ENCODE measurements at places on chromosomes 7 and 10. TPM values are rescaled to one million over a fixed set of nuclear protein-coding genes. Genes with fewer than 3 reads are reported as not detected.

The PON1 gene
- total RNA-seq: not detected

The FLNC gene
- 81.8 TPM for total RNA-seq

The SUPV3L1 gene
- total RNA-seq: 30.0 TPM

The ASB13 gene
- 7.3 TPM for total RNA-seq

The TBRG4 gene
- total RNA-seq: 56.7 TPM

The NXPH1 gene
- total RNA-seq: not detected

The ADRB1 gene
- total RNA-seq: 0.97 TPM

The ANKRD1 gene
- total RNA-seq: 591 TPM

The STEAP4 gene
- total RNA-seq: not detected

DNA sequence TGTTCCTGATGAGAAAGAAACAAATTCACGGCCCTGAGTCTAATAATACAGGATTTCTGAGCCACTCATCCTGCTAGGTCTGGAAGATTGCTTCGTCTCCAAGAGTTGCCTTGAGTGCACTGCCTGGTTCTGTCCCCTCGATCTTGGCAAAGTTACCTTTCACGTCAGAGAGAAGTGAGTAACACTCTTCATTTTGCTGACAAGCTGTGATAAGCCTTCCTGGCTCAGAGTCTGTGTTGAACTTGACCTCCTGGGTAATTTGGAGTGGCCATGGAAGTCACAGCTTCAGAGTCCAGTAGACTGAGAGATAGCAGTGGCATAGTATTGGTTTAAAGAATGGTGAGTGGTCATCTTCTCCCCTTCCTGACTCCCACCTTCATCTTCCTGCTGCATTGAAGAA is 64.7 kb upstream of the LRGUK start:
- no peaks in the 10 kb centered on the region for H3K36me3 ChIP-seq
- no peaks in the 10 kb centered on the region for H3K27me3 ChIP-seq
- no peak overlapping the region for H3K4me3 ChIP-seq
- H3K27ac ChIP-seq: no peak overlapping the region
- no peaks in the 10 kb centered on the region for H3K4me1 ChIP-seq
- DNase-seq: no peak

DNA sequence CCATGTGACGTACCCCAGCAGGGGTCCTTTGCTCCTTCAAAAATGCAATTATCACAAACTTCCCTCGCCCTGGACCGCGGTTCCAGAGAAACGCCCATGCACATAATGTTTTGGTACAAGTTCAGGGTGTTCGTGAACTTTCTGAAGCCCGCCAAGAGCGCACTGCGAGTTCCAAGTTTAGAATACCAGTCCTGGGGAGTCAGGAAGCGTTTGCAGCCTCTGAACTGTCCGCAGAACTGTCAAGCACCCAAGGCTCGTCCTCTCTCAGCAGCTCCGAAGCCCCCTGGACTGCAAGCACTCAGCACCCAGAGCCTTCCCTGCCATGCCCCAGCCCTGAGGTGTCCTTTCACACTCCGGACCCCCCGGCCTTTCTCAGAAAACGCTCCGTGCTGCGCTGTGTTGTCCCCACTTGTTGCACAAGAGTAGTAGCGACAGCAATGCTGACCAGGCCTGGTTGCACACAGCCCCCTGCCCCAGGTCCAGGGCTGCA is 30.3 kb downstream of the CALML3 start:
- H3K27ac ChIP-seq: no peak overlapping the region
- H3K36me3 ChIP-seq: no peaks in the 10 kb centered on the region
- peaks cover 29% of the 10 kb centered on the region for H3K4me1 ChIP-seq
- H3K4me3 ChIP-seq: no peak overlapping the region
- no peaks in the 10 kb centered on the region for H3K27me3 ChIP-seq

DNA sequence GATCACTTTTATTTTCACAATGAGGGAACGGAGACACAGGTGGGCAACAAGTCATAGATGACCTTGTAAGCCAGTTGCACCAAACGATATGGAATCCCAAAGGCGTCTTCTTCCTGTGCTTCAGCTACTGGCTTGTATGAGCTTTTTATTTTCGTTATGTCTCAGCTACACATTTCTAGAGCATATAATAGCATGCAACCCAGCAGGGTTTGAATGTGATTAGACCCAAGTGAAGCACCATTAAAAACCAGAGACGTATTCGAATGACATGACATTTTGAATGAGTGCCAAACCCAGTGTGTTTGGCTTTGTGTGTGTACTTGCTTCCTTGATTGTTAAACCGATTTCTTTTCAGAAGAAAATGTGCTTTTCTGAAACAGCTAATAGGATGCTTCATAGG is 963.2 kb upstream of the CELF2 start:
- H3K36me3 ChIP-seq: no peaks in the 10 kb centered on the region
- H3K27me3 ChIP-seq: no peaks in the 10 kb centered on the region
- no peak overlapping the region for H3K27ac ChIP-seq

GRCh38 chr10:88892222-88892967 is 12.3 kb downstream of the STAMBPL1 start:
- H3K36me3 ChIP-seq: no peaks in the 10 kb centered on the region
- no peaks in the 10 kb centered on the region for H3K4me1 ChIP-seq
- no peak overlapping the region for H3K27ac ChIP-seq

- peak overlapping the region; percentile 33 for H3K27ac ChIP-seq
- H3K36me3 ChIP-seq: no peaks in the 10 kb centered on the region
- DNase-seq: peak; percentile 73
- H3K4me1 ChIP-seq: peaks cover 23% of the 10 kb centered on the region
These were observed 1.5 kb downstream of the CDK13 start for GRCh38 chr7:39951226-39952194.

DNA sequence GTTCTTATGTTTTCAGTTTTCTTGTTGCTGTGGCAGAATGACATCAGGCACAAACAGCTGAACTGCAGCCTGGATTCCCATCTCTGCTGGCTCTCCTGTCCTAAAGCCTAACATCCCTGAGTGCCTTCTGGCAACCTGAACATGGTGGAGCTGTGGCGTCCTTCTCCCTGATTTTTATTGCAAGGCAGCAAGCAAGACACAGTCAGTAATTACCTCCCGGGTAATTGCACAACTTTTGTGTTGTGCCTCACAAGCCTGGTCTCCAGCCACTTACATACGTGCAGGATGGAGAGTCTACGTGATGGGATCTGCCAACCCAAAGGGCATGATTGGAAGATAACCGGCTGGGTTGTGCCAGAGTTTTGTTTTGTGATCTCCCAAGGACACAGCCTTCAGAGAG is 116.1 kb upstream of the PARD3 start:
- no peak overlapping the region for H3K4me3 ChIP-seq
- no peaks in the 10 kb centered on the region for H3K27me3 ChIP-seq
- no peak for DNase-seq
- no peak overlapping the region for H3K27ac ChIP-seq
- no peaks in the 10 kb centered on the region for H3K4me1 ChIP-seq
- H3K36me3 ChIP-seq: no peaks in the 10 kb centered on the region

- H3K4me3 ChIP-seq: no peak overlapping the region
- H3K4me1 ChIP-seq: peaks cover 35% of the 10 kb centered on the region
- no peaks in the 10 kb centered on the region for H3K27me3 ChIP-seq
- H3K27ac ChIP-seq: peak overlapping the region; percentile 43
These were observed 22.2 kb upstream of the SRGN start for GRCh38 chr10:69065406-69066361.

DNA sequence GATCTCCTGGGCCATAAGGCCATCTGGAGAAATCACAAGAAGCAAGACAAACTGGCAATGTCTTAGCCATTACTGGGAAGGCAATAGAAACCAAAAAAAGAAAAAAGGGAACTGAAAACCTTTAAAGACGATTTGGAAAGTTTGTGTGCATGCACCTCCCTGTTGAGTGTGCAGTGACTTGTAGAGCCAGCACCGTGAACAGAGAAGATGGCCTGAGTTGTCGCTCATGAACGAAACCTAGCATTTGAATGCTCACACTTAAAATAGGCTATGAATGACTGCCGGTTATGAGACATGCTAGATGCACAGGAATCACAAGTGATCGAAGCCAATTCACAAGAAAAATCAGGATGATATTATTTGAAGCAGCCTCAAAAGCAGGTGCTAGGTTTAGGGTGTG is 151.3 kb upstream of the ADO start:
- H3K4me3 ChIP-seq: no peak overlapping the region
- H3K27ac ChIP-seq: no peak overlapping the region
- no peaks in the 10 kb centered on the region for H3K36me3 ChIP-seq
- no peaks in the 10 kb centered on the region for H3K27me3 ChIP-seq
- DNase-seq: no peak

- H3K27me3 ChIP-seq: no peaks in the 10 kb centered on the region
- no peaks in the 10 kb centered on the region for H3K36me3 ChIP-seq
- peaks cover 9% of the 10 kb centered on the region for H3K4me1 ChIP-seq
- no peak overlapping the region for H3K27ac ChIP-seq
These were observed 39.8 kb downstream of the ZEB1 start for GRCh38 chr10:31358688-31359330.

DNA sequence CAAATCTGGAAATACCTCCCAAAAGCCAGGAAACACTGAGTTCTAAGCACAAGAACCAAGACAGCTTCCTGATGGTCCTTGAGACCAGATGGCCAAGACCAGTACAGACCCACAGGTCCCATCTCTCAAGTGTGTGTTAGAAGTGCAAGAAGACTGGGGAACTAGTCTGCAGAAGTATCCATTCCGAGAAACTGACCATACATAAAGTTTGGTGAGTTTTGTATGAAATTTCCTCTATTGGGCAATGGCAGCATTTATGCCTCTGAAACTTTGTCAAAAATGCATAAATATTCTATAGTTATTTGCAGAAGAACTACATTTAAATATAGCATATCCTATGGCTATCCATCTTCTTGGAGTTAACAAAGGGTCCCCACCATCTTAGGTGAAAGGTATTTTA is 137.5 kb downstream of the LRRN3 start:
- H3K27ac ChIP-seq: no peak overlapping the region
- peaks cover 25% of the 10 kb centered on the region for H3K4me1 ChIP-seq
- DNase-seq: no peak
- no peak overlapping the region for H3K4me3 ChIP-seq
- no peaks in the 10 kb centered on the region for H3K27me3 ChIP-seq

- H3K36me3 ChIP-seq: no peaks in the 10 kb centered on the region
- no peaks in the 10 kb centered on the region for H3K27me3 ChIP-seq
- H3K27ac ChIP-seq: no peak overlapping the region
These were observed 383.7 kb downstream of the TYW1 start for GRCh38 chr7:67380326-67380725.

- no peak overlapping the region for H3K27ac ChIP-seq
- H3K4me1 ChIP-seq: no peaks in the 10 kb centered on the region
- H3K4me3 ChIP-seq: no peak overlapping the region
- H3K27me3 ChIP-seq: peaks cover 1% of the 10 kb centered on the region
These were observed 35.3 kb upstream of the AGK start for GRCh38 chr7:141515941-141516340.

GRCh38 chr7:133512560-133512959 is 259.7 kb downstream of the EXOC4 start:
- no peaks in the 10 kb centered on the region for H3K4me1 ChIP-seq
- H3K4me3 ChIP-seq: no peak overlapping the region
- no peaks in the 10 kb centered on the region for H3K36me3 ChIP-seq

- no peaks in the 10 kb centered on the region for H3K36me3 ChIP-seq
- H3K27ac ChIP-seq: no peak overlapping the region
- H3K4me1 ChIP-seq: no peaks in the 10 kb centered on the region
- no peak for DNase-seq
- H3K27me3 ChIP-seq: no peaks in the 10 kb centered on the region
These were observed 23.6 kb downstream of the PIP4K2A start for GRCh38 chr10:22690614-22691431.

DNA sequence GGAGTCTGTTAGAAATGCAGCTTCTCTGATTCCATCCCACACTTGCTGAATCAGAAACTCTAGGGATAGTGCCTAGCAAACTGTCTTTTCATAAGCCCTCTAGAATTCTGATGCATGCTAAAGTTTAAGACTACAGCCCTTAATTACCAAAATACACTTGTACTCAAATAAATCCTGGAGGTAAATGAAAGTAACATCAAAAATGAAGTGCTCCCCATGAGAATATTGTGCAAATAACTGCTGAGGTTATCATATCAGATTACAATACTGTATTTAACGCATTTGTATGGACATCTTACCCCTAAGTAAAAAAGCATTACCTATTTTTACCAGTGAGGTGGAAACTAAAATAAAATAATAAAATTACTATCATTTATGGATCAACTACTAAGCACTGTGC is 104.7 kb downstream of the CHCHD3 start:
- H3K27me3 ChIP-seq: no peaks in the 10 kb centered on the region
- H3K36me3 ChIP-seq: no peaks in the 10 kb centered on the region
- H3K4me1 ChIP-seq: no peaks in the 10 kb centered on the region
- no peak overlapping the region for H3K27ac ChIP-seq

GRCh38 chr10:20970044-20970443 is 72.9 kb upstream of the NEBL start:
- no peak overlapping the region for H3K4me3 ChIP-seq
- peak; percentile 17 for DNase-seq
- H3K36me3 ChIP-seq: no peaks in the 10 kb centered on the region
- H3K4me1 ChIP-seq: peaks cover 6% of the 10 kb centered on the region
- H3K27ac ChIP-seq: no peak overlapping the region

DNA sequence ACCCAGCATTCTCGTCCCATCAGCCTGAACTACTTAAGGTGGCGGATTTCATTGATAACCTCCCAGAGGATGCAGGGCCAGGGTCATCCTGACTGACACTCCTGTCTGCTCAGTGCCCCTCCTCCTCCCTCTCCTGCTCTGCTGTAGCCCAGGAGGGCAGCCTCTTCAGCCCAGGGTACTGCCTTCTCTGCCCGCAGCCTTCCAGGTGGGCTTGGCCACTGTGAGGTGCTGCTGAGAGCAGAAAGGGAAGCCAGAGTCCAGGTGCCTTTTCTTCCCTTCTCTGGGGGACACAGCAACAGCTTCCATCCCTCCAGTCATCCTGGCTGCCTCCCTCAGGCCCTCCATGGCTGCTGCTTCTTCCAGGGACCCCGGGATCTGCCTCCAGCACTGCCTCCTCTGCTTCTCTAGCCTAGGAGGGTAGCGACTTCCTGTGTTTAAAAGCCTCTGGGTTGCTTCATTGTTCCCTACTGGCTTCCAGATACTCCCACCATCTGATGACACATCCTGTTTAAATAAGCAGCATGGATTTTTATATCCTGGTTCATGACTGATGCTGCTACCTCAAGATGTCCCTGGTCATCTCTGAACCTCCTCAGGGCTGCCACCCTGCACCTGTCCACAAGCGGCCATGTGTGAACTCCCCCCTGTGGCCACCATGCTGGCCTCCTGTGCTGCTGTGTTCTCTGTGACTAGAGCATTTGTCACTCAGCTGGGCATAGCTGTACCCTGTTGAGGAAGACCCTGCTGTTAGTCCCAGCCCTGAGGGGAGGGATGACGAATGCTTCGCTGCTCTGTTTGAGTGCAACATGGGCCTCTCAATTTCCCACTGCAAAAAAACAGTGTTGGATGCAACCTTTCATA is 55.8 kb downstream of the AKR1C4 start:
- H3K4me1 ChIP-seq: no peaks in the 10 kb centered on the region
- no peak overlapping the region for H3K27ac ChIP-seq
- no peak overlapping the region for H3K4me3 ChIP-seq
- no peak for DNase-seq
- H3K36me3 ChIP-seq: no peaks in the 10 kb centered on the region
- no peaks in the 10 kb centered on the region for H3K27me3 ChIP-seq

GRCh38 chr7:148480479-148481146 is 110.0 kb upstream of the C7orf33 start:
- H3K36me3 ChIP-seq: no peaks in the 10 kb centered on the region
- H3K4me1 ChIP-seq: no peaks in the 10 kb centered on the region
- H3K4me3 ChIP-seq: no peak overlapping the region
- H3K27me3 ChIP-seq: no peaks in the 10 kb centered on the region
- no peak overlapping the region for H3K27ac ChIP-seq

Measured in endothelial cell of umbilical vein (primary cell).